COR-L47 (cell line): ENCODE measurements at places on chromosomes 6 and 20.

- DNase-seq, result peak; percentile 6
Observed at GRCh38 chr6:127118298-127119101, at the start of gene RSPO3. TSS of gene RSPO3 (plus strand) at chr6:127118671. CDS start at chr6:127119193, 522 bp downstream.

DNA sequence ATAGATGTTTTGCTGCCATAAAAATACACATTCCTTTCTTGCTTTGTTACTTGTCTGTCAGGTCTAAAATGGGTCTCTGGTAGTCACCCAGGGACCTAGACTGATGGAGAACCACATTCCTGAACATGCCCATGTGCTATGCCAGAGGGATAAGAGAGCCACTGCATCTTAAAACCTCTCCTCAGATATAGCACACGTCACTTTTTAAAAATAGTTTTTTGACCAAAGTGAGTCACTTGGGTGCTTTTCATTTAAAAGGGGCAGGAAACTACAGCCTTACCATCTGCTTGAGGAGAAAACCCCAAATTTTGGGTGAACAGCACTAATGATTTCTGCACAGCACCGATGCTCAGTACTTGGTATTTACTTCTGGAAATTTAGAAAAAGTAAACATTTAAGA lies 197.8 kb downstream of the OGFRL1 start:
- DNase-seq, result no peak

GRCh38 chr6:40906759-40907158 lies 132.3 kb downstream of the UNC5CL start:
- no peak for DNase-seq

DNA sequence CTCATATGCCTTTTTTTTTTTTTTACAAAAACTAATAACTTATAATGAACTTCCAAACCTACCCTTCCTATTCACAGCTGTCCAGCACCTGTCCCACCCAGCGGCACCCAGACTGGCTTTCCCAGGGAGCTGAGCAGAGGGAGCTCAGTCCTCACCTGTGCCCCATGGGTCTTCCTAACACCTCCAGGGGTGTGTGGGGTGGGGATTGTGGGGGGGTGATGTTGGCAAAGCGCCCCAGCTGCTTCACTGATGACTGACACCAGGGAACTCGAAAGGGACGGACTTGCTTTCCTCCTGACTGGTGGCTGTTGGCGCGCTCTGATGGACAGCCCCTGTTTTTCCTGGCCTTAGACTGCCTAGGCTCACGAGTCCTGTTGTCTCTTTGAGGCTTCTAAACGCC lies 14.2 kb upstream of the SYNJ2 start:
- DNase-seq, result no peak

DNA sequence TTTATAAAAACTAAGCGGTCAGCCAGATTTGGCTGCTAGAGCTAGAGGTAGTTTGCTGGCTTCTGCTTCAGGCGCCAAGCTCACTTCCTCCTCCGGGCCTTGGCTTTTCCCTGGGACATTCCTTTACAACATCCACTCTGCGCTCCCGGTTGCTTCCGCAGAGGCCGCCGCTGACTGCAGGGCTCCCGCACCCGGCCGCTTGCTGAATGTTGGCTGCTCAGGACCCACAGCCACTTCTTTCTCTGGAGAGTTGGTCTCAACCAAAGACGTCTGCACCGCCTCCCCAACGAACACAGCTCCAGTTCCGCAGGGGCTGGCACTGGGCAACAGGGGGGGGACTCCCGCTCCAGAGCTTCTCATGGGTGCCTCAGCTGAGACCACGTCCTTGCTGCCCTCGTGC lies 282.8 kb downstream of the TFAP2C start:
- no peak for DNase-seq

DNA sequence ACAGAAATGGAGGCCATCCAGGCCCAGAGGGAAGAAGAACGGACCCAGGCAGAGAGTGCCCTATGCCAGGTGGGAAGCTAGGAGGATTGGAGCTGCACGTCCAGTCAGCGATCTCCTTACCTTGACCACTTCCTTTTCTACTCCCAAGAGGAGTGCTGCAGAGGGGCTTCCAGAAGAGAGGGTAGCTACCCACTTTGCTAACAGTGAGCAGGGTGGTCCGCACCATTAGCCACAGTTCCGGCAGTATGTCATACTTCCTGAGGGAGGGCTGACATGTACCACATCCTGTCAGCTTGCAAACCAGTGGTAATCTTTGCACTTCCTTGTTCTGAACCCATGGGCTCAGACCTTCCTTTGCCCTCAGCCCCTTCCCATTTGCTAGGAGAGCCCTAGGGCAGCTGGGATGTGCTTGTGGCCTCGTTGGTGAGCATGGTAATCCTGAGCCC lies 35.4 kb downstream of the CEP250 start:
- DNase-seq, result no peak

- DNase-seq, result no peak
Observed at GRCh38 chr6:169725125-169726048, 1.1 kb upstream of the PHF10 start.

DNA sequence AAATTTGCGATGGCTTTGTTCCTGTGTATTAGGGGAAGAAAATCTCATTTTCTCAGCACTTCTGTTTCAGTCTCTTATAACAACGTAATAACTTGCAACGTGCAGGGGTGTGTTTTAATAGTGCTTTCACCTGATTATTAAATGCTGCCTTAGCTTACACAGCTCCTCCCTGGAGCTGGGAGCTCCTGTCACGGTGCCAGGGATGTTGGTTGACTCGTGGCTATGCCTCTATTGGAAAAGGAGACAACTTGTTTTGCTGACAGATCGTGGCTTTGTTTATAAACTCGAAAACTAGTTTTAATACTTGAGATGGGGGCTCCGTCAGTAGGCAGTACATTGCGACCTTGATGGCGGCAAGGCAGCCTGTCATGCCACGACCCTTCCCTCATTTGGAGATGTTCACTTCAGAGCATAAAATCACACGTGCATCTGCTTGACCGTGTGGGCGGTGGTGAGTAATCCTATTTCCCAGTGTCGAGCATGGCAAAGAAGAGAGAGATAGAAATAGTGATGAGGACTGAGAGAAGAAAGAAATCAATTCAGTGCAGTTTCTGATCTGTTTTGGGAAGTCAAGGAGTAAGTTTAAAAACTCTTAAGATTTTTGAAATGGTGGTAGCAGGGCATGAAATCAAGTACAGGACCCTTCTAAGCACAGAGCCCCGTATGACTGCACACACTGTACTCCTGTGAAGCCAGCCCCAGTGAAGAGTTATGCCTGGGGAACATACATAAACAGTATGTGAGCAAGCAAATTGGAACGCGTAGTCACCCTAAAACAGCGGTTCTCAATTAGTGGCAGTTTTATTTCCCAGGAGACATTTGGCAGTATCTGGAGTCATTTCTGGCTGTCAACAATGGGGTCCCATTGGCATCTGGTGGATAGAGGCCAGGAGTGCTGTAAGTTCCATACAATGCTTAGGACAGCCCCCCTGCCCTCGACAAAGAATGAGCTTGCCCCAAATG lies 147.2 kb downstream of the DOK5 start:
- no peak for DNase-seq

GRCh38 chr20:20237093-20237959 lies 130.6 kb upstream of the INSM1 start:
- DNase-seq, result peak; percentile 48

- no peak for DNase-seq
Observed at GRCh38 chr20:50215926-50216325, 25.3 kb downstream of the CEBPB start.

- no peak for DNase-seq
Observed at GRCh38 chr20:32476684-32477593, 108.2 kb downstream of the NOL4L start.

- DNase-seq, result no peak
Observed at GRCh38 chr6:154482858-154483257, 27.6 kb downstream of the CNKSR3 start.

GRCh38 chr6:124466949-124467348 lies 495.3 kb upstream of the RNF217 start:
- no peak for DNase-seq

DNA sequence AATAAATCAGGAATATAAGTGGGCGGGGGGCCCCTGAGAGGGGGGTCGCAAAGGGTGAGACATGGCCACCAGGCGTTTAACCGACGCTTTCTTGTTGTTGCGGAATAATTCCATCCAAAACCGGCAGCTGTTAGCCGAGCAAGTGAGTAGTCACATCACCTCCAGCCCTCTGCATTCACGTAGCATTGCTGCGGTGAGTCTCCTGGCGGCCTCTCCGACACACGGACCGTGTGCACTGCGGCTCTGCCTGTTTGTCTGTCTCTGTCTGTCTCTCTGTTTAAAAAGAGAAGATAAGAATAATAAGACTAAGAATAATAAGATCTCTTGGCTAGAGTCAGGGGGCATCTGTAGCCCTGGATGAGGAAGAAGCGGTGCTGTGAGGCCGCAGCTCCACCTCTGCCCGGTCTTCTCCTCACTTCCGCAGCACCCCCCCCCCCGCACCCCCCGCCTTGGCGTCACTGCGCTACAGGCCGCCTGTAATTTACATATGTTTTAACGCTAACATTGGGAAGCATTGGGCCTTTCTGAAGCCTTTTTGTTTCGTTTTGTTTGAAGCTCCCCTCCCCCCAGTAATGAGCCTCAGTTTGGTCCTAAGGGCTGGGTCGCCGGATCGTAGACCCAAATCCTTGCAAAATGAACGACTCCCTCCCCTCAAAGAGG lies 993 bp downstream of the STX16 start:
- DNase-seq, result no peak

- DNase-seq, result no peak
Observed at GRCh38 chr6:166629628-166630027, 2.6 kb upstream of the RPS6KA2 start.
